Stimulated activated CD4-positive, alpha-beta T cell treated with anti-CD3 and anti-CD28 coated beads, Interleukin-2, amount 100 ng/mL, for 4 hours (primary cell): ENCODE measurements at places on chromosomes 6 and 20.
A peak's percentile ranks its signal among the peaks of the same experiment; 100 is the strongest.

DNA sequence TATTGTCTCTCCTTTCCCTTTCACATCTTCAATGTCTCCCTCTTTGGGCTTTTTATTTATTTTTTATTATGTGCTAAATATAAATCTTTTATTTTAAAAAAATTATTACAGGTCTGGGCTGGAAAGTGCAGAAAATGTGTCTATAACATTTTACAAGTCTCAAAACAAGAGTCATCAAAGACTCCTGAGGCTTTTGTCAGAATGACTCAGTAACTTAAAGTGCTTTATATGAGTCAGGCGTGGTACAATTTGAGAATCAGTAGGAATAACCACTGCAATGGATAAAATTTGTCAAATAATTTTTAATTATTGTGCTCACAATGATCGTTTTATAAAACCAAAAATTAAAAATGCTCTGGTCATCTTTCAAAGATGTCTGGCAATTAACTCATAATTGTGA lies 193.9 kb downstream of the MMUT start:
- no peak for DNase-seq

GRCh38 chr6:4371207-4371921 lies 236.0 kb upstream of the ECI2 start:
- no peak for DNase-seq

DNA sequence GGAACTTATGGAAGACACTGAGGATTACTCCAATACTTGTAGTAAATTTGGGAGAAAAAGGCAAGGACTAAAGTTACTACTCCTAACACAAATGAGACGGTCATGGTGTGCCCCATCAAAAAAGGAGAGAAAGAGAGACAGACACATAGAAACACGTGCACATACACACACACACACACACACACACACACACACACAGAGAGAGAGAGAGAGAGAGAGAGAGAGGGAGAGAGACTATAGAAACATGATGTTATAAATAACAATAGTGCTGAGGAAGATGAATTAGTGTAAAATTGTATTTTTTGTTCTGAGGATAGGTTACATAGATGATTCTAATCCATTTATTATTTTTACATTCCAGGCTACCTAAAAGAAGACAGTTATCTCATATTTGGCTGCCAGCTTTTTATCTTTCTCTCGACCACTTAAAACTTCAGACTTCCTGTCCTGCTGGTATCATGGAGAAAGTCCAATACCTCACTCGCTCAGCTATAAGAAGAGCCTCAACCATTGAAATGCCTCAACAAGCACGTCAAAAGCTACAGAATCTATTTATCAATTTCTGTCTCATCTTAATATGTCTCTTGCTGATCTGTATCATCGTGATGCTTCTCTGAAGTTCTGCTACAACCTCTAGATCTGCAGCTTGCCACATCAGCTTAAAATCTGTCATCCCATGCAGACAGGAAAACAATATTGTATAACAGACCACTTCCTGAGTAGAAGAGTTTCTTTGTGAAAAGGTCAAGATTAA lies 10.5 kb downstream of the PLN start:
- no peak for DNase-seq

DNA sequence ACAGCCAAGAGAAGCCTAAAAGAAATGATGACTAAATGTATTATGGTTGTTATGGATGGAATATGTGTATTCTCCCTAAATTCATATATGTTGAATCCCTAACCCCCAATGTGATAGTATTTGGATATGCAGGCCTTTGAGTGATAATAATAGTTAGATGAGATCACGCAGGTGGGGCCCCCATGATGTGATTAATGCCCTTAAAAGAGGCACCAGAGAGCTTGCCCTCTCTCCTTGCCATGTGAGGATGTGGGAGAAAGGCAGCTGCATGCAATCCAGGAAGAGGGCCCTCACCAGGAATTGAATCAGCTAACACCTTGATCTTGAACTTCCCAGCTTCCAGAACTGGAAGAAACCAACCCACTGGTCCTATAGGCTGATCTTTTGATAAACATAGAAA lies 190.6 kb upstream of the TCF21 start:
- no peak for DNase-seq

DNA sequence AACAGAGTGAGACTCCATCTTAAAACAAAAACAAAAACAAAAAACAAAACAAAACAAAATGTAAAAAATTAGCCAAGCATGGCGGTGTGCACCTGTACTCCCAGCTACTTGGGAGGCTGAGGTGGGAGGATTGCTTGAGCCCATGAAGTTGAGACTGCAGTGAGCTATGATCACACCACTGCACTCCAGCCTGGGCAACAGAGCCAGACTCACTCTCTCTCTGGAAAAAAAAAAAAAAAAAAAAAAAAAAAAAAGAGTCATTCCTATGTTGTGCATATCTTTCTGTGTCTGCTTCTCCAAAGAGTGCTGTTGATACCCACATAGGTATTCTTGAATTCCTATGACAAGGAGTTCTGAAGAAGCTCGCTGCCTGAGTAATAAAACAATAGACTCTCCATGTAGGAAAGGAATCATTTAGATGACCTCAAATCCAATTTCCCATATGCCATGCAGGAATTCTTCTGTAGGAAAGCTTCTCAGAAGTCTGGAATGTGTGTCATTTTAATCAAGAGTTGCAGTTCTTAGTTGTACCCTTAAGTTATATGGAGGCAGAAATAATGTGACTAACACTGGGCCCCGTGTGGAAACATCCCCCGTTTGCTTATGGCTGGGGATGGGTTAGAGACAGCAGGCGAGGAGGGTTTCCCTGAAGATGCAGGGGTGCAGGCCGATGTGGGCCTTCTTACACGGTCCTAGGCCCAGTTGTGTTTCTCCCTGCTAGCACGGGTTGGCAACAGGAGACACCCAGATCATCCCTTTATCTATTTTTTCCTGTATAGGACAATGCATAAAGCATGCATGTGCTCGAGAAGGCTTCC lies 79.4 kb downstream of the ZDHHC14 start:
- DNase-seq = no peak

DNA sequence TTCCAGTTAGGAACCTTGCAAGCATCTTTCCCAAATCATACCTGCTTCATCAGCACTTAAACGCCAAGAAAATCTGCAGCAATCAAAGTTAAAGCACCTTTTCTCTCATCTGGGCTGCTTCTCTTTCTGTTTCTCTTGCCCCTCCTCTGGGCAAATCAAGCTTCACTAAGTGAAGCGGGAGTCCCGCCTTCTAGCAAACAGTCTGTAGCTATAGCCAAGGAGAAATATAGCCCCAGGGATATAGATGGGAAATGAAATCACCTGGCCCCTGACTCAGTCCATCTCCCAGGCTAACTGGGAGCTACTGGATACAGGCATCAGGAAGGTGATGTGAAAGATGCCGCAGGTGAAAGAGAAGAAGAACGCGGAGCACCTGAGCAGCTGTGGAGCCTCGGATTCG lies 481.9 kb downstream of the C6orf118 start:
- DNase-seq = no peak

- no peak for DNase-seq
Observed at GRCh38 chr20:38445381-38445796, 10.3 kb upstream of the SNHG17 start.

- DNase-seq = no peak
Observed at GRCh38 chr6:90277302-90278011, 19.2 kb downstream of the BACH2 start.

DNA sequence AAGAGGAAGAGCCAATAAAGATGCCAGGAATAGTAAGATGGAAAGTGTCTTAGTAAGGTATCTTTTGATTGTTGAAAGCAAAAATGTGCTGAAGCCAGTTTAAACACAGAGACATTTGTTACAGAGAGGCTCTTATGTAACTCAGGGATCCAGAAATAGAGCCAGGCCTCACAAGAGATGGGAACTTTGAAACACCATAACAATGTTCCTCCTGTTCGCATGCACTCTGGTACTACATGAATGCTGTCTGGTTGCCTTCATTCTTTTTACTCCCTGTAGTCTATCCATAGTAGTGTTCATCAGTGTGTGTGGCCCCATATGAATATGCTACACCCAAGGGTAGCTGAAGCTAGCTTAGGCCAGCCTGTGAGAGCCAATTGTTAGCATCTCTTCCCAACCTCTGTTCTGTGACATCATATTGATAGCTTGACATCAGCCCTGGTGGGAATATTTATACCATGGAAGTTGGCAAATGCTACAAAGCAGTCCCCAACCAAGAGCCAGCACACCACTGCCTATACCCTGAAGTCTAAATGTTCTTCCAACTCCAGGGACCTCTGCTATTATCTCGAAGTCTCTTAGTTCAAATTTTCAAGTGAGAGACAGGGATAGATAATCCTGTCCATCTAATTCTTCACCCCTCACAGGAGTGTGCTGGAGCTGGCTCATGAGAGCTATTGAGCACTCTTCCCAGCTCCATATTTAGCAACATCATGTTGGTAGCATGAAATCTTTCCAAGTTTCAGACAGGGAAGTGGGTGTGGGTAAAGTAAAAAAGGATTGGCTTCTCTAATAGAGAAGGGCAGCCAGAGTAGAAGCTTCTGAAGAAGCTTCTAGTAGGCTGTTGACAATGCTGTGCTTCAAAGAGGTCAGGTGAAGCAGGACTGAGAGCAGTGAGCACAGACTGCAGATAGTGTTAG lies 7.0 kb downstream of the NDUFAF5 start:
- no peak for DNase-seq

GRCh38 chr6:100099189-100100074 lies 105.4 kb upstream of the MCHR2 start:
- no peak for DNase-seq

GRCh38 chr6:87544474-87544735 lies 45.4 kb downstream of the RARS2 start:
- no peak for DNase-seq

DNA sequence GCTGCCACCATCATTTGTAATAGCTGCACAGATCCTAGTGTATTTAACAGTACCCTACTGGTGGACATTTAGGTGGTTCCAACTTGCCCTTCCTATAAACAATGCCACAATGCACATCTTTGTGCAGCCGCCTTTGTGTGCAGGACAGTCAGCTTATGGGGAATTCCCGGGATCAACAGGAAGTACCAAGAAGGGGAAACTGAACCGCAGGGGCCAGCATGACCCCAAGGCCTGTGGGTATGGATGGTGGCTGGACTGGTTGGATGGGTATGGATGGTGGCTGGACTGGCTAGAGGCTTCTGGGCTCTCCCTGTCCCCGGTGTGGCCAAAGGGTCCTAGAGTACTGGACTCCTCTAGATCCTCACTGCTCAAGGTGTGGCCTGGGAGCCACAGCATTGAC lies 46.7 kb downstream of the CEBPB start:
- no peak for DNase-seq

DNA sequence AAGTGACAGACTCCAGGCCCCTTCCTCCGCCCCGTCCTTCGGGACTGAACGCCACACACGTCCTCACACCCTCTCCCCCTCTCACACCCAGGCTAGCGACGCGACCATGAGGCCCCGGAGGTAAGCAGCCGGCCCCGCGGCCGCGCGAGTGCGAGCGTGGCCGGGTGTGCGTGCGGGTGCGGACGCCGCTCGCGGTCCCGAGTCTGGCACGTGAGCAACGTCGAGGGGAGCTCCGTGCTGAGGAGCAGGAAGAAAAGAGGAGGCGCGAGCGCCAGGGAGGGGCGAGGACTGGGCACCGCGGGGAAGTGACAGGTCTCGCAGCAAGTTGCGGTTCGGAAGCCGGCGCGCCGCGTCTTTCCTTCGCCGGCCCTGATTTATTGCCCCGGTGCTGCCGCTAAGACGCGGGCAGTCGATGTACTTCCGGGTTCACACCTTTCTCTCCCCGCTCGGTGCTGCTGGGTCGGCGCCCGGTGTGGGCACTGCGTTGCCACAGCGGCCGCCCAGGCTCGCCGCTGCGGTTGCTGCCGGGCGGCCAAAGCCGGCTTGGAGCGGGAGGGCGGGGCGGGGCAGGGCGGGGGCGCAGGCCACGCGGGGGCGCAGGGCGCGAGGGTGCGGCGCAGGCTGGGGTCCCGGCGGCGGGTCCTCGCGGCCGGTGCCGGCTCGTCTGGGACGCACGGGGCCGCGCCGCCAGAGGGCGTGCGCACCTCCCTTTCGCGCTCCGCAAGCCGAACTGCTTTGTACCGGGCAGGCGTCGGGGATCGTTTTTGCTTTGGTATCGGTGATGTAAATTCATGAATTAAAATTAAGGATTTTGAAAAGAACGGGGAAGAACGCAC lies 15.8 kb upstream of the LIN28B start:
- peak; percentile 4 for DNase-seq

DNA sequence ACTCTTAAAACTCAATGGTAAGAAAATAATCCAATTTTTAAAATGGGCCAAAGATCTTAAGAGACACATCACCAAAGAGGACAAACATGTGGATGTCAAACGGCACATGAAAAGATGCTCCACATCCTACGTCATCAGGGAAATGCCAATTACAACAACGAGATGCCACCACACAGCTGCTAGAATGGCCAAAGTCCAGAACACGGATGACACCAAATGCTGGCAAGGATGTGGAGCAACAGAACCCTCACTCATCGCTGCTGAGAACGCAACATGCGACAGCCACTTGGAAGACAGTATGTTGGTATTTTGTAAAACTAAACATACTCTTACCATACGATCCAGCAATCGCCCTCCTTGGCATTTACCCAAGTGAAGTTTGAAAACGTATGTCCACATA lies 132.8 kb upstream of the CDH4 start:
- no peak for DNase-seq

GRCh38 chr6:40484066-40484465 lies 103.1 kb downstream of the LRFN2 start:
- no peak for DNase-seq

DNA sequence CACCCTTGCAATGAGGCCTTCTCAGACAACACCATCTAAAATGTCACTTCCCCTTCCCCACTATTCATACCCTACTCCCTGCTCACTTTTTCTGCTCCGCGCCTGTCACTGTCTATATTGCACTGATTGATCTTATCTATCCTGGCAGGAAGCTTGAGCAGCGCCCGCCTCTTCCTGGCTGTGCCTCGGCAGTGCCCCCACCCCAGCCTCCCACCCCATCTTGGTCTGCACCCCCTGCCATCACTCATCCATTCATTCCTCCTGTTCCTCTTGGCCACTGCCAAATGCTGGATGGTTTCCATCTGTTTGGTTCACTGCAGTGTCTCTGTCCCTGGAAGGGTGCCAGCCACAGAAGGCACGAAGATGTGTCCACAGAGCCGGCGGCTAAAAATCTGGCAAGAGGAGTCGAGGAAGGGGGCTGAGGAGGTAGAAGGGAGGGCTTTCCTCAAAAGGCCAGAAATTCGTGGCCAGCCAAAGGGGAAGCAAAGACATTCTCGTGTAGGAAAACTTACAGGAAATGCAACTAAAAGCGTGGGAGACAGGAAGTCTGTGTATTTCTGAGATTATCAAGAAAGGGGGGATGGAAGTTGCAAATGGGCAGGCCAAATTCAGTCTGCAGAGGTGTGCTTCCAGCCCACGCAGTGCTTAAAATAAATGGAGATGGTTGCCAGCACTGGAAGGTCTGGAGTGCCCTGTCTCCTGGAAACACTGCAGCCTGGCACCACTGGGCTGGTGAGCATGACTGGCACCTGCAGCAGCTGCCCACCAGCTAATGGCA lies 27.6 kb downstream of the SYNJ2 start:
- no peak for DNase-seq

DNA sequence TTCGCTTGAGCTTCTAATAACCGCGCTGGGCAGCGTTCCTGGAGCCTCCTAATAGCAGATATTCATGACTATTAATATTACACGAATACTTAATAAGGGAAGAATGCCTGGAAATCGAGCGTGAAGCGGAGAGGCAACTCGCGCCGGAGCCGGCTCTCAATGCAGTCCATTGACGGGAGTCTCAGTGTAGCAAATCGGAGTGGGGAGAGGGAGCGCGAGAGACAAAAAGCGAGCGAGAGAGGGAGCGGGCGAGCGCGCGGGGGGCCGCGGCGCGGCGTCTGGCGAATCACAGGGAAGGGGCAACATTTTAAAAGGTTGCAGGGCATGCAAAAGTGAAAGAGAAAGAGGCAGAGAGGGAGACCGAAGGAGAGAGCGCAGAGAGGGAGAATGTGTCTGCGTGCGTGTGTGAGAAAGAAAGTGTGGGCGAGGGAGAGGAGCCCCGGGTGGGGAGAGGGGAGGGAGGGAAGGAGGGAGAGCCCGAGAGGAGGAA lies 2.9 kb downstream of the TFAP2A start:
- peak; percentile 39 for DNase-seq
